ENCODE measurements at places on chromosomes 3 and 15.

GRCh38 chr15:78419367-78419766 is 18.6 kb upstream of the IREB2 start:
- DNase-seq = peak; percentile 26

DNA sequence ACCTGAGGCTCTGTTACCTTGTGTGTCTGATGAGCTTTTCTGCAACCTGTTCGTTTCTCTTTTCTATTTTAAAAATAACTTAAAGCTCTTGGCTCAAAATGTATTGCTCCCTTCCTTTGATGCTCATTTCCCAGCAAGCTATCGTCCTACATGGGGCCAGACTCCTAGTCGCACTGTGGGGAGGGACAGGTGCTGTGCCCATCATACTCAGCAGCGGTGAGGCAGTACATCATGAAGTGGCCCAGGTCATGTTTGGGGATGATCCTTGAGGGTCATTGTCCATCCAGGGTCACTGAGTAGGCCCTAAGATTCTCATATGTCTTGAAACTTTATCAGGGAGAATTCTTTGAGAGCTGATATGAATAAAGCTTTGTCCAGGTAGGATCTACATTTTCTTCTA is 41.1 kb downstream of the PTH1R start:
- no peak for DNase-seq

GRCh38 chr3:94694894-94695293 is 632.0 kb downstream of the NSUN3 start:
- DNase-seq = no peak

DNA sequence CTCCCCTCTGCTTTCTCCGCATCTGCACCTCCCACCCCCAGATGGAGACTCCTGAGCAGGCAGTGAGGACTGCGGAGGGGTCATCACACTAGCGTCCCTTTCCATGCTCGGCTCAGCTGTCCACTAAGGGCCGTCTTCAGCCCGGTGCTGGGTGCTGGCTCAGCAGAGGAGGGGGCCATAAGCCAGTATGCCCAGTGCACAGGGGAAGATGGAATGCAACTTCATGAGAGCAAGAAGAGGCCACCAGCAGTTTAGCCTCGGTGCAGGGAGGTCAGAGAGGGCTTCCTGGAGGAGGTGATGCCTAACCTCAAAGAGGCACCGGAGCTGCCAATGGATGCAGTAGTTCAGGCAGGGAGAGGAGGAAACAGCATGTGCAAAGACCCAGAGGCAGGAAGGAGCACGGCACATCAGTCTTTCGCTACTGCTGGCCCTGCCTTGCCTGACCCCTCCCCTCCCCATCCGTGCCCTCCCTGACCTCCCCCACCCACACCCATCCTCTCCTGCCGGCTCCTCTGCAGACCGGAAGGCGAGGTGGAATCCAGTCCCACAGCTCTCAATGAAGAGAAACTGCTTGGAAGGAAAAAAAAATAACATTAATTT is 15.2 kb upstream of the PLXND1 start:
- no peak for DNase-seq

GRCh38 chr3:58206406-58207011 is 4.3 kb downstream of the DNASE1L3 start:
- no peak for DNase-seq

- DNase-seq = no peak
Measured at GRCh38 chr3:195542316-195542697, 818 bp downstream of the PPP1R2 start.

GRCh38 chr15:29853211-29853987 is 31.1 kb upstream of the TJP1 start:
- DNase-seq = no peak

- DNase-seq = peak; percentile 73
Measured at GRCh38 chr3:157542711-157543500, 39.7 kb upstream of the VEPH1 start.

DNA sequence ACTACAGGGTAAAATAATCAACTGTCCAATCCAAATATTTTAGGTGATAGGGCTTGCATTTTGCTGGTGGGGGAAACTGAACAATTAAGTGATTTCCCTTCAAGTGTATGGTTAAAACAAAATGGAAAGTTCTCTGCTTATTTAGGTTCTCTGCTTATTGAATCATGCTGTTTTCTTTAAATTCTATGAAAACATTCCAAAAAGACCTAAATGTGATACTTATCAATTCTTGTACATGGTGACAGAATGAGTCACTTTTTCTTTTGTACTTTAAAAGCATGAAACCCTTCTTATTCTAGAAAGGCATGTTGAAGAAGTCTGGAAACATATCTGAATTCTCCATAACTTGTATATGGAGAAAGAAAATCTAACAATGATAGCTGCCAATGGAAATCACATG is 192.6 kb downstream of the FMN1 start:
- DNase-seq = no peak

- no peak for DNase-seq
Measured at GRCh38 chr3:83093222-83093572, 1331.8 kb upstream of the GBE1 start.

DNA sequence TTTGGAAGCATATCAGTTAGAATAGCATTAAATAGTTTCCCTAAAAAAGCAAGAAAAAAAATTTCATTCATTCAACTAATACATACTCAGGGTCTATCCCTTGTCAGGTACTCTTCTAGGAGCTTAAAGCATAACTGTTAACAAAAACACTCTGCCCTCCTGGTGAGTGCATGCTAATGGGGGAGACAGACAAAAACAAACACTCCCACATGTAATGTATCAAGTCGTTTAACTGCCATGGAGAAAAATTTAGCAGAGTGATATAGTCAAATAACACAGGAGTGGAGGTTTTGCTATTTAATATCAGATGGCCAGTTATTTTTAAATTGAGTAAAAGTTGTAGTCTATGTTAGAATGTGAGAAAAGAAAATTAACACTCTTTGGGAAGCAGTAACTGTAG is 254.5 kb upstream of the RARB start:
- no peak for DNase-seq

DNA sequence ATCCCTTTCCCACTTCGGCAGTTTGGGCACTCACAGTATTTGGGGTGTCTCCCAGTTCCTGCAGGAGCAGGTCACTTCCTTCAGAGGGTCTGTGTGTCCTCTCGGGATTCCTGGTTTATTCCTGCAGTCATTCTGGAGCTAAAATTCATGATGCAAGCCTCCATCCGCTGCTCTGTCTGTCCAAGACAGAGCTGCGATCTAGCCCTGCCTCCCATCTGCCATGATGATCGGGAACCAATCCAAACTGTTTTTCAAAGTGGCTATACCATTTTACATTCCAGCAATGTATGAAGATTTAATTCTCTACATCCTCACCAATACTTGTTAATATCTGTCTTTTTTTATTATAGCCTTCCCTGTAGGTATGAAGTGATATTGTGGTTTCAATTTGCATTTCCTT is 273.0 kb downstream of the EPHB1 start:
- no peak for DNase-seq

GRCh38 chr3:196988241-196989029 is 19.8 kb upstream of the PIGZ start:
- no peak for DNase-seq

- DNase-seq = no peak
Measured at GRCh38 chr3:1942781-1943180, 155.9 kb upstream of the CNTN4 start.

DNA sequence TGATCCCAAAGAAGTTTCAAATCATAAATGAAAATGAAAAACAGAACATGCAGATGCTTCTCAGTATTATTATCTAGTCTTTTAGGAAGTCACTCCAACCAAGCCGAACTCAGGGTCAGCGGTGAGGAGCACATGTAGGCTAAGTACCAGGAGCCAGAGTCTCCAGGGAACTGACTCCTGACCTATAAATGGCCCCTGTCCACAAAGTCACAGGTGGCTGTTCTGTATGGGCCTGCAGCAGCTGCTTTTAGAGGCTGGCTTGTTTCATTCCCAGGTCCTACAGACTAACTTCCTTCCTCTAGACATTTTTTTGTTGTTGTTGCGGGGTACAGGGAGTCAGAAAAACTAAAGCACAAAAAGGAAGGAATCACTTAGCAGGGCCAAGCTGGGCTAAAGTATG is 54.6 kb downstream of the DAPK2 start:
- DNase-seq = no peak

DNA sequence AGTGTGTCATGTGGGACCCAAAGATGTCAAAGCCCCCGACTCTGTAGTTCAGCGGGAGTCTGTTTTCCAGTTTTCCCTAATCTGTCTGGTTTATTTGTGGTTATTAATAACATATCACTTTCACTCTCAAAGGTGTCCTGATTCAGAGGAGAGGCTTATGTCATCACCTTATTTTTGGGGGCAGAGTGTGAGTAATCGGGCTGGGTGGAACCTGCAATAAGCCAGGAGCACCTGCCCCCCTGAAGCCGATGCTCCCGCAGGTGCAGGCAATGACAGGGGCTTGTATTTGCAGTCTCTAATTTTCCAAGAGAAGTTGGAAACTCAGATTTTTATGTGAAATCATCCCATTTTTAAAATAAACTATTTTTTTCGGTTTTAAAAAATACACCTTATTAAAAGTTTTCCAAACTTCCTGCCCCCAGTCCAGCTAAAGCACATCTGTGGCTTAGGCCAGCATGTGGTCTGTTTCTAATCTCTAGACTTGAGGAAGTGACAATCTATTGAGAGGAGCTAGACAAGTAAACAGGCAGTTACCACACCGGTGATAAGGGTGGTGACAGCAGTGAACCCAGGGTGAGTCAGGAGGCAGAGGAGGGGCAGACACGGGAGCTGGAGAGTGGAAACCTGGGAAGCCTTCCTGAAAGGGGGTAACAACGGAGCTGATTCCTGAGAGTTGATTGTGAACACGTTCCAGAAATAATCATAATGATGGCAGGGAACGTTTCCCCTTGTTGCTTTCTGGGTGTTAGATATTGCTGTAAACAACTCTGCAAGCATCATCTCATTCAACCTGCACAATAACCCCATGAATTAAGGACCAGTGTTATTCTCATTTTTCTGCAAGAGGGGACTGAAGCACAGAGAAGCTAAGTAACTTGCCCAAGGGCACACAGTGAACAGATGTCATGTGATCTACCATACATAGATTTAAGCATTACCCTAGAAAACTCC is 37.2 kb downstream of the BHLHE40 start:
- DNase-seq = peak; percentile 77

- no peak for DNase-seq
Measured at GRCh38 chr15:38176155-38176554, 76.5 kb upstream of the SPRED1 start.

- no peak for DNase-seq
Measured at GRCh38 chr3:157122832-157123427, 37.0 kb downstream of the CCNL1 start.

- DNase-seq = no peak
Measured at GRCh38 chr15:82081914-82082762, 36.3 kb upstream of the MEX3B start.

DNA sequence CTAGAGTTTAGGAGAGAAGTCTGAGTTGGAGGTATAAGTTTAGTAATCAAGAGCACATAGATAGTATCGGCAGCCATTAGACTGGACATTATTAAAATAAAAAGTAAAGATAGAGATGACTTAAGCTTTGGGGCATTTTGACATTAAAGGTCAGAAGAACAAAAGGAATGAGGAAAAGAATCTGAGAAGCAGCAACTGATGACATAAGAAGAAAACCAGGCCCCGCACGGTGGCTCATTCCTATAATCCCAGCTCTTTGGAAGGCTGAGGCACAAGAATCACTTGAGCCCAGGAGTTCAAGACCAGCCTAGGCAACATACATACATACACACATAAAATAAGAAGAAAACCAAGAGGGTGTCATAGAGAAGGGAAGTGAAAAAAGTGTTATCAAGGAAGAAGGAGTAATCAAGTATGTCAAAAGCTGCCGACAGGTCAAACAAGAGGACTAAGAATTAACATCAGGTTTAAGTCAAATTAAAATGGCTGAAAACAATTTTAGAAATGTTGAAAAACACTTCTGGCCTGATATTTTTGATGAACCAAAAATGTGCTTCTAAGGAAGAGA is 38.9 kb downstream of the ACAP2 start:
- DNase-seq = no peak

GRCh38 chr3:53850895-53851294 is 4.5 kb downstream of the IL17RB start:
- peak; percentile 57 for DNase-seq

DNA sequence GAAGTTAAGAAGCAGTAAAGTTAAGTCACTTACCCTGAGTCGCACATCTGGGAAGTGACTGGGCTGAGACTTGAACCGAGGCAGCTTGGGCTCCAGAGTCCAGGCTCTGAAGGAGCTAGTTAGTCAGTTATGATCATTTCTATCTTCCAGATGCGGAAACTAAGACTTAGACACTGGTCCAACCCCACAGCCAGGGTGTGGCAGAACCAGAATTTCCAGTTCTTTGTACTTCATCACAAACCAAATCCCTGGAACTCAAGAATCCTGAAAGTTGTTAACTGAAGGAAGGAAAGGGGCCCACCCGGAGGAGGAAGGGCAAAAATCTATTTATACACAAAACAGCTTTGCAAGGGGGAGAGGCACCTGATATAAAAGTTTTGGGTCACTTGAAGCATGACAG is 389.9 kb downstream of the SHQ1 start:
- DNase-seq = peak; percentile 51
